ENCODE measurements at places on chromosomes 2 and 18.

DNA sequence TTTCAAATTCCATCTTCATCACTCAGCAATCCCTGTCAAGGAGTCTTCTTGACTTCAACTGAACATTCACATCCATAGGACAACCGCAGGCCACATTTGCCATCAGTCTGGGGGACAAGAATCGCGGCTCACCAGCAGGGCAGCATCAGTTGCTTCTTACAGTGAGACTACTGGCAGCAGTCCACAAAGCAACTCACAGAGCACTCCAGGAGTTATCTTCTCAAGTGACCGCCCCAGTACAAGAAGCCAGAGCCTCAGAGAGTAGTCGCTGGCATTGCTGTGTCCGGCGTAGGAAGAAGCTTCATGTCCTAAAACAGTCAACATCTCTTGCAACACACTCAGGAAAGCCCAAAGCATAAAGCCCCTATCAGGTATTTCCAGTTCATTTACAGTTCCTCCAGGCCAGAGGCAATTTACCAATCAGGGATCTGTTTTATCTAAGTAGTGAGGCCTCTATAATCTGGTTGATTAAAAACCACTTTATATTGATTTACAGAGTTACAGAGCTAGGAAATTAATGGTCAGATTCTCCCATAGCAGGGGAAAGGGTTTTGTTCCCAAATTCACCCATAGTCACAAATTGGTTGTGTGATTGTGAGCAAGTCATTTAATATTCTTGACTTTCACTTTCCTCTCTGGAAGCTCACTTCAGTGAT is 177.3 kb downstream of the NBAS start:
- no peak for DNase-seq

GRCh38 chr2:158835431-158835830 is 40.3 kb downstream of the DAPL1 start:
- DNase-seq = no peak

DNA sequence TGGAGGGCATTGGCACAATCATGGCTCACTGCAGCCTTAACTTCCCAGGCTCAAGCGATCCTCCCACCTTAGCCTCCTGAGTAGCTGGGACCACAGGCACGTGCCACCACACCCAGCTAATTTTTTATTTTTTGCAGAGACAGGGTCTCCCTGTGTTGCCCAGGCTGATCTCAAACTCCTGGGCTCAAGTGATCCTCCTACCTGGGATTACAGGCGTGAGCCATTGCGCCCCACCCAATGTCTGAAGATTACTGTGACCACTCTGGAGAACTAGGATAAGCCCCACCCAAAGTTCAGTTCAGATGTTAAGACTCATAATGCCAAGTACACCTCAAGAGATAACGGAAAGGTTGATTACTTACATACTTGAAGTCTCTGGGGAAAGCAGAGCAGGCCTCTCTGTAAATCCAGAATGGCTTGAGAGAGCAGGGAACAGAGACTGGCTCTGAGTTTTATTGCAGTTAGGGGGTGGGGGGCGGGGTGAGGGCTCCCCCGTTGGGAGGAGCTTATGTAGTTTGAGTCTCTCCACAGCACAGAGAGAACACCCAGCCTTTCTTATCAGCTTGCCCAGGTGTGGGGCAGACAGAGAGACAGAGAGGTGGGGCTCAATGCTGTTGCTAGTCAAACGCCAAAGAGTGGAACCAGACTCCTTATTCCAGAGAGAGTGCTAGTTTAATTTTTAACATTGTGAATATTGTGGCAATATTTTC is 26.5 kb upstream of the ERICH2 start:
- DNase-seq = no peak

DNA sequence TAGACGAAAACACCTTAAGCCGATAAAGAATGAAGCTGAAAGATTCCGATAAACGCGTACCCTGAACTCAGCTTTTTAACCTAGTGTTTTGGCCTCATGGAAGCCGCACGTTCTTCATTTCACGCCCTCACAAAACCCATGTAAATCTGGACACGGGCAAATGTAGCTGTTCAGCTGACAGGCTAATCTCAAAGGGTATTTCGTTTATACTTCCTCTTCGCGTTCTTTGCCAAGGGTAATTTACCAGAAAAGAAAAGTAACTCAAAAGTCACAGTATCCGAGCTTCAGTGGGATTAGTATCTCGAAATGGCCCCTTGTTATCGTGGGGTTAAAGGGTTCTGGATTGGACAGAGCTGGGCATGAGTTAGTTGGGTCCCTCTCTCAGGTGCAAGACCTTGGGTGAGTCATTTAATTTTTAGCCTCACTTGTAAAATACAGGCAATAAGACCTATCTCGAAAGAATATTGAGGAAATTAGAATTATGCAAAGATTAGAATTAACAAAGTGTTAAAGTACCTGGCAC is 22.0 kb upstream of the STPG4 start:
- no peak for DNase-seq

DNA sequence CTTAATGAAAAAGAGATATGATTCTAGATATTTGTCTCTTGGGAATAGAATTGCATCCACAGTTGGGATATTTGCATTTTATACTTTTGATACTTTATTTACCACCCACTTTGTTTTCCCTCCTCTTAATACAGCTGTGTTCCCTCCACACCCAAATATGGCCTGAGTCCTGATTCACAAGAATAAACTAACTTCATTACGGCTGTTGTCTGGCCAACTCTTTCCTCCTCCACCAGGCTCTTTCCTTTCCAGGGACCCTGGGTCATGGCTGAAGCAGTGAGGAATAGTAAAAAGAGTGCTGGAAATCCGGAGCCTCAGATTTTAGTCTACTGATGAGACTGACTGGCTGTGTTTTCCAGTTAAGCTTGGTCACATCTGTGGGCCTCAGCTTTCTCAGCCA is 48.4 kb upstream of the STAM2 start:
- no peak for DNase-seq

- DNase-seq = no peak
Measured at GRCh38 chr2:68653538-68653982, 10.2 kb downstream of the PROKR1 start.

GRCh38 chr2:239339726-239340601 is 60.9 kb downstream of the HDAC4 start:
- no peak for DNase-seq

DNA sequence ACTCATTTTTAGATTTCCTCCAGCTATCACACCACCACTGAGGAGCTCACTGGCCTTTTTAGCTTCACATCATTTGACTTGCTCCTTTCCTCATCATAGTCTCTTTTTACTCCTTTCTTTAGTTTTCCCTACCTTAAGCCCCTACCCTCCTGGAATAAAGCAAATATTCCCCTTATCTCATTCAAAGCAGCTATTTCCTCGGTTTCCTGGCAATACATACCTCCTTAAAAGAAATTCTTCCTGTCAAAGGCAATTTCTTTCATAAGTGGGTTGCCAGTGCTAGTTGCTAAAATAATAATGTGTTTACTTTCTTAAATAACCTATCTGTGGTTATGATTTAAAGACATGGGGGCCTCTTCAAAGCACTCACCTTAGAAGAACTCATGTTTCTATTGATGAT is 359.3 kb downstream of the GALNT13 start:
- DNase-seq = no peak

GRCh38 chr2:48045613-48046012 is 139.3 kb upstream of the FBXO11 start:
- no peak for DNase-seq

- peak; percentile 92 for DNase-seq
Measured at GRCh38 chr2:7203056-7203467, 285.9 kb downstream of the RNF144A start.

DNA sequence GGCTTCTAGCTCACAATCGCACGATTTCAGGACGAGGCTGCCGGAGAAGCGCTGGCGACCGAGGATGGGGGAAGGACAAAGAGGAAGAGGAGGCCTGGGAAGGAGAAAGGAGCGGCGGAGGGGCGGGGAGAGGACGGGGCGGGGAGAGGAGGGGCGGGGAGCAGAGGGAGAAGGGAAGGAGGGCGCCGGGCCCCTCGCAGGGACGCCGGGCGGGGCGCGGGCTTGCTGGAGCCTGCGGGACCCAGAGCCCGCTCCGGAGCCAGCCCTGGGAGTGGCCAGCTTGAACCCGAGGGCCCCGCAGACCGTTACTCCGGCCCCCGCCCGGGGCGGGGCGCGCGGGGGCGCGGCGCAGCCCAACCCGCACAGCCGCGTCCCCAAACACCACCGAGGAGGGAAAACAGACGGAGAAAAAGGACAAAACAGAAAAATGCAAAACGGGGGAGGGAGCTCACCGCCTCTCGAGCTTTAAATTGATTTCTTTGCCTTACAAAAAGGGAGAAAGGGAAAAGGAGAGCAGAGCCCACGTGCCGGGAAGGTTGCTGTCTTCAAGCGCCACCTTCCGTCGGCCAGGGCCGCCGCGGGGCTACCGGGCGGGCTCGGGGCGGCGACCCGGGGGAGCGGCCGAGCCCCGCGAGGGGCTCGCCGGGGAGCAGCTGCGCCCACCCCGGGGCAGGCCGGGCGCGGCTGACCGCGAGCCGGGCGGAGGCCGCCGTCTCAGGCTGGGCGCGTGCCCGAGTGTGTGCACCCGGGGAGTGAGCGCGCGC is 781 bp upstream of the SOX11 start:
- DNase-seq = peak; percentile 92

DNA sequence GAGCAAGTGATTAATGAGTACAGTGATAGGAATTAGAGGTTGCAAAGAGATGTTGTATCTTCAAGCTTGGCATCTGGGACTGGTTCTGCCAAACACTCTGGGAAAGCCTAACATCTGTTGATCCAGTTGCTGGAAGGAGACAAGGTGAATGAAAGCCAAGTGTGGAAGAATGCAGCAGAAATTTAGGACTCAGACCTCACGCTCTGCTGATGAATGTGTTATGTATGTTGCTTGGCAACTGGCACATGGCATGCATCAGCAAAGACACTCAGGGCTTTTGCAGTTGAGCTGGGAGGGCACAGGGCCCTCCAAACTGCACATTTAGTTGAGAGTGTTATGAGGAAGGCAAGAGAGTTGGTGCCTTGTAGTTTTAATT is 105.5 kb downstream of the COLEC12 start:
- peak; percentile 1 for DNase-seq

DNA sequence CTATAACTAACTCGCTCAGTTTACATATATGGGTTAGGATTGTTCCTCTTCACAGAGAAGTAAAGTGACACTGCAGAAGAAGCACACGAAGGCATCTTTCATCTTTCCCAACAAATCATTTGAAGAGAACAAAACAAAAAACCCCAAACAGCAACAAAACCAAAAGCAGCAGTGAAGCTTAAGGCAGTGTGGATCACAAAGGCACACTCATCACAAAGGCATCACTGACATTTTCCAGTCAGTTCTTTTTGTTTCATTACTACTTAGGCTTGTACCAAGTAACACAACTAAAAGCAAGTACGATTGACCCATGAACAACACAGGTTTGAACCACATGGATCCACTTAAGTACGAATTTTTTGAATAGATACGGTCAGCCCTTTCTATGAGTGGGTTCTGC is 75.7 kb downstream of the RNF152 start:
- DNase-seq = no peak

- no peak for DNase-seq
Measured at GRCh38 chr18:57764995-57765394, 38.1 kb downstream of the ATP8B1 start.

DNA sequence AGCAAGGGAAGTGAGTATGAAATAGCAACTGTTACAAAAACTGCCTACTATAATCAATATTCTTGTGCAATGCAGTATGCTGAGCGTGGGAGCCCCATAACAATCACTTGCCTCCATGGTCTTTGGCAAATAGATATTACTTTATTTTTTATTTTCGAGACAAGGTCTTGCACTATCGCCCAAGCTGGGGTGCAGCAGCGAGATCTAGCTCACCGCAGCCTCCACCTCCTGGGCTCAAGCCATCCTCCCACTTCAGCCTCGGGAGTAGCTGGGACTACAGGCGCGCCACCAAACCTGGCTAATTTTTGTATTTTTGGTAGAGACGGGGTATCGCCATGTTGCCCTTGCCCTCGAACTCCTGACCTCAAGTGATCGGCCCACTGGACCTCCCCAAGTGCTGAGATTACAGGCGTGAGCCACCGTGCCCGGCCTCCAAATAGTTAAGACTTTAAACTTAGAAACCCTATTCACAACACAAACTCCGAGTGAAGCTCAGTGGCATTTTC is 1.2 kb upstream of the CCNT2 start:
- no peak for DNase-seq

GRCh38 chr2:209495855-209496585 is 72.2 kb downstream of the MAP2 start:
- DNase-seq = no peak

GRCh38 chr2:146227152-146228019 is 1617.4 kb upstream of the ACVR2A start:
- no peak for DNase-seq

- DNase-seq = no peak
Measured at GRCh38 chr2:170361090-170361936, 183.4 kb downstream of the MYO3B start.

All from NCI-H1694 treated with DMSO at 0.1 percent for 48 hours (cell line).